ENCODE measurements at places on chromosomes 16 and 17.

DNA sequence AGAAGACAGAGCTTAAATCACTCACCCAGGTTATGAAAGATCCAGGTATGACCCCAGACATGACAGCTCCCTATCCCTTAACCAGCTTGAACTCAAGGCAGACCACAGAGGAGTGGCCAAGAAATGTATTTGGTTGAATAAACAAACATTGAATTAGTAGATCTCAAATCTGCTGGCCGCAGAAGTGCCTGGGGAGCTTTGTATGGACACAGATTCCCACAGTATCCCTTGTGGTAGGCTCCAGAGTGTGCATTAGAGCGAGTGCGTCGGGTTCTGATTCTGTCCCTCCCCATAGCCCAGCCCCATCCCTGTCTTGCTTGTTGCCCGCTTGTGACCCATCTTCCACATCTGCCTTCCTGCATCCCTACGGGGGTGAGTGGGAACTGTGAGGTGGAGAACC, 118.8 kb upstream of the FOXF1 start:
- DNase-seq = no peak

DNA sequence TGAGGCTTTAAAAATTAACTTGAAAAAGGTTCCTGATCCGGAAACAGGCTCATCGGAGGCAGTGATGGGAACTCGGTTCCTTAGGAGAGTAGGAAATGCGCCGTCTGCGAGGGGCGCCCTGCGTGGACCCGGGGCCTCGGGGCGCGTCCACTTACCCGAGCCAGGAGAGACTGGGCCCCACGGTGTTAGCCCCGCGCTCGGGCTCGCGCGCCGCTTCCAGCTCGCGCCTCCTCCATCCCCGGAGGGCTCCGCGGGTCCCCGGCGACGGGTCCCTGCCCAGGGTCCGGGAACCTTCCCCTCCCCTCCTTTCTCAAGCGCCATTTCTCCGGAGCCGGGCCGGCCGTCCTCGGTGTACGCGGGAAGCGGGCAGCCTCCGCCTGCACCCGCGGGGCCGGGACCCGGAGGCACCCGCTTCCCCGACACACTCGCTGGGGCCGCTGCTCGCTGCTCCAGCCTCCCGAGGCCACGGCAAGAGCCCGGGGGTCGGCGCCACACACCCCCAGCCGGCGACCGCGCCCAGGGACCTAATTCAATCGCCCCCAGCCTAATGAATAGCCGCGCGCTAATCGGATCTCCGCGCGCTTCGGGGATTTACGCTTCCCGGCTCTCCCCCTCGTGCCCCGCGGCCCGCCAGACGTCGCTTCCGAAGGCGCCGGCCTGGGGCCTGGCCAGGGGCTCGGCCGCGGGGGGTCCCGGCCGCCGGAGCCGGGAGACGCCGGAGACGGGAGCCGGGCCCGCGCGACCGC, 2.2 kb upstream of the BAHCC1 start:
- DNase-seq = peak; percentile 22

DNA sequence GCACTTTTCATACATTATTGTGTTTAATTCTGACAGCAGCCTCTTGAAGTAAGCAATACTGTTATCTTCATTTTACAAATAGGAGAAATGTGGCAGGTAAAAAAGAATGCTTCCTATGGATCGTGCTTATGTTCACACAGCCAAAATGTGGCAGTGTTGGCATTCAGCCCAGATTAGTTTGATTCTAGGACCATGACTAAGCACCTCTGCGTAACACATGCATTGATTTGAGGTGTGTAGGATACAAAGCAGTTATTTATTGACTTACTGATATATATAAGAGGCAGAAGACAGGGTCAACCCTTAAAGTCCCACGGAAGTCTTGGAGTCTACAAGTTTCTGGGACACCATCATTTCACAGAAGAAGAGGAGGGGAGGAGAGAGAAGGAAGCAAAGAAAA, 1144.4 kb upstream of the GOT2 start:
- peak; percentile 70 for DNase-seq

DNA sequence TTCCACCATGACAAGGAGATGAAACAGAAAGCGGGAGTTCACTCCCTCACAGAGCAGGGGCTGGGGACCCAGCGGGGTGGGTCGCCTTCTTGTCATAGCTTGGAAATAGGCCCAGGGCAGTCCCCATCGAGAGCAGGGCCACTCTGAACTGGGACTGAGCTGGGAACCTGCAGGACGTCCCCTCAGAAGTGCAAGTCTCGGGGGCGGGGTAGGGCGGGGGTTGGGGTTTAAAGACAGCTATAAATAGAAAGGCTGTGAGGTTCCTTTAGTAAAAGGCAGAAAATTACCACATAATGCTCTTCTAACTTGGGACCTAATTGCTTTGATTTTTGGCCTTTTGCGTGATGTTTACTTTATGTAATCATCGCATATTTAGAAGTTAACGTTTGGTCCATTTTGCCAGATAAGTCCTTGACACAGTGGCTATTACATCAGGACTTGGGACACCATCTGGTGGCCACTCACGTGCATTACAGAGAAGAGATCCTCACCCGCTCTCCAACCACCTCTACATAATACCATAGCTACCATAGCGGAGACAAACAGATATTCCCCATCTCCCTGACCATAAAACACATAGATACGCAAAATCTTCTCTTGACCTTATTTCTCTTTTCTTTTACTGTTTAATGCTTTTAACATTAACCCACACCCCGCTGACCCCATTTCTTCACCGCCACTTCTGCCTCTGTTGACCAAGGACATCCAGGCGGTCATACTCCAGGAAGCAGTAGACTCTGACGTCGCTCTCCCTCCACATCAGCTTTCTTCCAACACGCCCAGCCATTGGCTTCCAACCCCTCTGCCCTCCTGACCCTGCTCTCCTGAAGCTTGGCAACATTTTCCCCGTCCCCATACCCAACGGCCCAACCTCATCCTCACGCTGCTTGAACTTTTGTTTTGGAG, 27.5 kb upstream of the PIK3R6 start:
- DNase-seq = peak; percentile 63

GRCh38 chr17:72173499-72174116, 52.8 kb downstream of the SOX9 start:
- DNase-seq = no peak

DNA sequence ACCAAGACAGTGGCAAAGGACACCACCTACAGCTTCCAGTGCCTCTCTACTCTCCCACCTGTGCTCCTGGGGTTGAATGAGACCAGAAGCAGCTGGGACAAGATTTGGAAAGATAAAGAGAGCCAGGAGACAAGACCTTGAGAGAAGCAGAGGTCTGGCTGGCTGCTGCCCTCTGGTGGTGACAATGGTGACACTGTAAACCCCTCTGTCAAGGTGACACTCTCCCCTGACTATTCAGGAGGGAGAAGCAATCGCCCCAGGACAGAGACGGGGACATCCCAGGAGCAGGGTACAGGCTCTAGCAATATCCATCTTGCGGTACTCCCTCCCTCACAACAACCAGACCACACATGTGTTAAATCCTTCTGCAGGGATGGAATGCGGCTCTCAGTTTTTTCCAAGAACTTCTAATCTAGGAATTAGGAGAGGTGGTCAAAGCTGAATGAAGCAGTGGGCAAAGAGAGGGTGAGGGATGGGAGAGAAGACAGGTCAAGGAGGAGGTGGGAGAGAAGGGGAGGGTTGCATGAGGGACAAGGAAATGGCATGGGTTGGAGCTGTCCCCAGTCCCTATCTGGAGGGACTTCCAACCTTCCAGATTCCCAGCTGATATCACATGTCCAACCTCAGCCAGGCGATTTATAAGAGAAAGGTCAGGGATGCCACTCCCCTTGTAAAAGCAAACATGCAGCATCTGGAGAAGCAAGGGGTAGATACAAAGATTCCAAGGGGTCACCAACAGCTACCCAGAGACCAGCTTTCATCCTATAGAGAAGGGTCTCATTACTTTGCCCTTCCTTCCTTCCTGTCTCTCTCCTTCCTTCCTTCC, 2.9 kb downstream of the PHOSPHO1 start:
- DNase-seq = peak; percentile 75

DNA sequence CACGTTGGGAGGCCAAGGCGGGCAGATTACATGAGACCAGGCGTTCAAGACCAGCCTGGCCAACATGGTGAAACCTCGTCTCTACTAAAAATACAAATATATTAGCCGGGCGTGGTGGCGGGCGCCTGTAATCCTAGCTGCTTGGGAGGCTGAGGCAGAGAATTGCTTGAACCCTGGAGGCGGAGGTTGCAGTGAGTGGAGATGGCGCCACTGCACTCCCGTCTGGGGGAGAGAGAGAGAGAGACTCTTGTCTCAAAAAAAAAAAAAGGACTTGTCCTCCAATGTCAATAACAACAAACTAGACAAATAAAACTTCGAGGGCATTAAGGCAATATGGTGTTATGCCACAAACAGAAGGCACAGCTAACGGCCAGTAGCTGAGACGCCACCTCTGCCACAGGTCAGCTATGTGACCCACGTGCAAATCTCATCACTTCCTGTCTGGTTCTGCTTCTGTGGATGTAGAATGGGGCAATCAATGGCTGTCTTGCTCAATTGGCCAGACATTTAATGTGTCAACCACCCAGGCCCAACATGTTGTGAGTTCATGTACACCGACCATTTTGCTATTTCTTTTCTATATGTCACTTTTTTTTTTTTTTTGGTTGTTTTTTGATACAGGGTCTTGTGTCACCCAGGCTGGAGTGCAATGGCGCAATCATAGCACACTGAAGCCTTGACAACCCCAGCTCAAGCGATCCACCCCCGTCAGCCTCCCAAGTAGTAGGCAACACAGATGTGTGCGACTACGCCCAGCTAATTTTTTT, 834 bp upstream of the TXNDC11 start:
- DNase-seq = peak; percentile 66

GRCh38 chr16:8402981-8403843, 187.1 kb downstream of the TMEM114 start:
- DNase-seq = no peak

- DNase-seq = no peak
These were observed 192.6 kb downstream of the PARN start for GRCh38 chr16:14437426-14437825.

GRCh38 chr17:76569607-76570279, 15.9 kb downstream of the ST6GALNAC2 start:
- DNase-seq = peak; percentile 54

DNA sequence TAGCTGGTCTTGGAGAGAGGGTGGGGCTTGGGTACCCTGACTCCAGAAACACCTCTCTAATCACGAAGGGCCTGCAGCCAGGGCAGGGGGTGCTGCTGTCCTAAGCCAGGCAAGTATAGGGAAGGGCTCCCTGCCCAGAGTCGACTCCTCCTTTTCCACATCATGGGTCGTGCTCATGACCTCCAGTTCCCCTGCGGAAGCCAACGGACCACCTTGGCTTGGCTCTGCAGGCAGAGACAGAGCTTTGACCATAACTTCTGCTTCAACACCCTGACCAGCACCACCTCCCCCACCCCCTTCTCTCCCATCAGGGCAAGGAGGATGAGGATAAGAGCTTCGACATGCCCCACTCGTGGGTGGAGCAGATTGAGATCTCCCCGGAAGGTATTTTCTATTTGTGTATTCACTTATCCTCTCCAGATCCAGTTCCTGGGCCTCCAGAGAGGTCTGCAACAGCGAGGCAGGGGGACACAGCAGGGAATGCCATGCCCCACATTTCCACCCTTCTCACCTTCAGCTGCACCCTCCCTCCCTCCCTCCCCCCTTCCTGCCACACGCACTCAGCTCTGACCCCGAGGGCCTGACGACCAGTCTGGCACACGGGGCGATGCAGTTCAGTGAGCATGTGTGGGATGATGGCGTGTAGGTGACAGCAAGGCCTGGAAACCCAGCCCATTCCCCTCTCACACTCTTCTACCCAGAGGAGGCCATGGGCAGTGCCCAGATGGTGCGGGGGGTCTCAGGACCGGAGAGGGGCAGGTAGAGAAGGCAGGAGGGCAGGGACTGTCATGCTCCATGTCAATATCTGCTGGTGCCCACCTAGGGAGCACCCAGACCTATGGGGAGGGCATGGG, 14.0 kb upstream of the KATNB1 start:
- peak; percentile 24 for DNase-seq

GRCh38 chr17:8287651-8288335, 677 bp upstream of the RANGRF start:
- DNase-seq = no peak

- peak; percentile 35 for DNase-seq
These were observed 24.2 kb upstream of the CMTM4 start for GRCh38 chr16:66720766-66721165.

- no peak for DNase-seq
These were observed 57.4 kb upstream of the HAPSTR1 start for GRCh38 chr16:9034056-9034455.

GRCh38 chr17:77258638-77259037, 117.9 kb downstream of the SEC14L1 start:
- no peak for DNase-seq

- no peak for DNase-seq
These were observed 31.4 kb downstream of the CRAMP1 start for GRCh38 chr16:1643521-1643920.

DNA sequence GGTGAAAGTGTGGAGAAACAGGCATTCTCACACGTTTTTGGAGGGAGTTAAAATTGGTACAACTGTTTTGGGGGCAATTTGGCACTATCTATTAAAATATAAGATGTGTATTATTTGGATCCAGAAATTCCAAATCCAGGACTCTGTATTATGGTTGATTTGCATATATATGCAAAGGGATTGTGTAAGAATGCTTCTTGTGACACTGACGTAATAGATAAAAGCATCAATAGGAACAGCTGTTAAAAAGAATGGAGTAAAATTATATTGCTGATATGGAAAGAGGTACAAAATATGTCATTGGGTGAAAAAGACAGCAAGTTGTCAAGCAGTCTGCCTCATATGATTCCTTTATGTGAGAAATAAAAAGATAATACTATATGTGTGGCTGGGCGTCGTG, 17.3 kb downstream of the FA2H start:
- no peak for DNase-seq

- no peak for DNase-seq
These were observed 835 bp downstream of the FBXL16 start for GRCh38 chr16:704552-705380.

DNA sequence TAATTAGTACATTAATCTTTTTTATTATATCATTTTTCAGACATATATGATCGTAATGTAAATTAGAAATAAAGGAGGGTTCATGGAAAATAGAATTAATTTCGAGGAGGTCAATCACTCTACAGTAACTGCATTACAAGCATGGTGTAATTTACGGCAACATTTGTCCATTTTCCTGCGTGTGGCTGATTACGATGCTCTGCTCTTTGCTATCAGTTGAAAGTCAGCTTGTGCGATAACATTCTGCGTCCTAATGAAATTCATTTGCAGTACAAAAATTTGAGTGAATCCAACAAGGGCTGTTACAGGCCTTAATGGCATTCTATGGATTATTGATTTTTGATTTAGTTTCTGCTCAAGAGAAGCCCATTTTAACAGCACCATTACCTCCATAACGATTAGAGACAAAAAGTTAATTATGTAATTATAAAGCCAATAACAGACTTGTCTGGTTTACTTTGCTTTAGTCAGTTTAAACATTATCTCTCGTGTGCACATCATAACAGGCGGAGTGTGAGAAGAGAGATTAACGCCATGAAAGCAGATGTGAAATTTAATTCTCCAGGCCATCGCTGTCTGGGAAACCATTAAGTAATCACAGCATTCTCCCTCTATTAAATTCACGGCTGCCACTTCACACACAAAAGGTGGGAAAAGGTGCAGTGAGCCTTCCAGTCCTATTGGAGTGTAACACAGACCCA, 256.4 kb upstream of the IRX3 start:
- DNase-seq = no peak

GRCh38 chr17:63943745-63944144, 11.6 kb upstream of the CD79B start:
- no peak for DNase-seq

GRCh38 chr17:31698751-31699150, 160.3 kb downstream of the COPRS start:
- DNase-seq = no peak

Data from kidney tubule cell (primary cell).